NCI-H460 (cell line): ENCODE measurements at places on chromosomes 11 and 22. TPM values are rescaled to one million over a fixed set of nuclear protein-coding genes. Genes with fewer than 3 reads are reported as not detected.

DNA sequence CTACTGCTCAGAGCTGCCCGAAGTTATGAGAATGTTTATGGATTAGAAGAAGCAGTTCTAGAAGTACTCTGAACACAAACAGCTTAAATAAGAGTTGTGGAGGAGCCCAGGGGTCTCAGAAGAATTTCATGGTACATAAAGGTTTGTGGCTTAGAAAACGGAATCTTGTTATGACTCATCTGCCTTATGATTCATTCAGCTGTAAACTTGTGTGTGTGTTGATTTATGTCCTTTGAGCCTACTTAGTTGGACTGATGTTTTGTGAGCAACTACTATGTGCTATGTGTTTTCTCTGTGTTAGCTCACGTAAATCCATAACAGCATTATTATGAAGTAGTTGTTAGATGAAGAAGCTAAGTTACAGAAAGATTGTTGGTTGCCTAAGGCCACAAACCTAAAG, 203.7 kb downstream of the PGR start:
- peak; percentile 1 for DNase-seq

DNA sequence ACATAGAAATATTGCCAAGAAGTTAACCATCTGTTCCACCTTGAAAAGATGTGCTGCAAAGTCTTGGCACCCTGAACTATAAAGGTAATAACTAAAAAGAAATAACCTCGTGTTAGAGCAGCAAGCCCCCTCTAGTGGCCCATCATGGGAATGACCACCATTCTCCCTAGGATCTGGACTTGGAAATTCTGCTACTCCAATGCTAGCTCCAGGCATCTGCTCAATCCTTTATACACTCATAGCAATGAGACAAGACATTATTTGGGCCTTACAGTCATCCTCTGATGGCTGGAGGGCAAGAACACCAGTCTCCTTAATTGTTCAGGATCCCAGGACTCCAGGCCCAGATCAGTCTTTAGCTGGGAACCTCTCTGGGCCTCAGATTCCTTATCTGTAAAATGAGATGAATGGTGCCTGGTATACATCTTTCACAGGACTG, 76.0 kb downstream of the CWC15 start:
- peak; percentile 36 for DNase-seq

GRCh38 chr11:86696004-86696403, 23.6 kb upstream of the ME3 start:
- peak; percentile 56 for DNase-seq

DNA sequence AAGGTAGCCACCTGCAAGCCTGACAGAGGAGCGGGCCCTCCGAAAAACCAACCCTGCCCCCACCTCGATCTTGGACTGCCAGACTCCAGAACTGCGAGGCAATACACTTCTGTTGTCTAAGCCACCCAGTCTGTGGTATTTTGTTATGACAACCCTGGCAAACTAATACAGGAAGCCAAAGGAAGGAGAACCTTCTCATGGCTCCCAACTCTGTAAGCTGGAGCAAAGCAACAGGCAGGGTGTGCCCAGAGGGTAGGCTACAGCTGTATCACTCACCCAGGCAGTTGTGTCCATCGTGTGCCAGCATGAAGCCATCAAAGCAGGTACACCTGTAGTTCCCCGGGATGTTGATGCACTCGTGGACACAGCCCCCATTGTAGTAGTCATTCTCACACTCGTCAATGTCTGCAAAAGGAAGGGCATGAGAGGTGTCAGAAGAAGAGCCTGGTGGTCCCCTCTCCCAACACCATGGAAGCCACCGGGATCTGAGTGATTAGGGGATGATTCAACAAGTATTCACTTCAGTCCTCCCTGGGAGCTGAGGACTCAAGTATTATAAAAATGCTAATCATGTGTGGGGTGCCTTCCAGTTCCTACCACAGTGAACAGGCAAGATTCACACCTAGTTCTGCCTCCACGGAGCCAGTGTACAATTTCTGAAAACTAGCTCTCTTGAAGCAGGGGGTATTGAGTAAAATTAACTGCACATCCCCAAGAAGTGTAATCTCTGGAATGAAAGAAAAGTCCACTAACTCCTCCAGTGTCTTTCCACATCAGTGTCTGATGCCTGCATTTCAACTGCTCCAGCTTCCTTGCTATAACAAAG, 23.3 kb downstream of the SCUBE1 start:
- DNase-seq: no peak

DNA sequence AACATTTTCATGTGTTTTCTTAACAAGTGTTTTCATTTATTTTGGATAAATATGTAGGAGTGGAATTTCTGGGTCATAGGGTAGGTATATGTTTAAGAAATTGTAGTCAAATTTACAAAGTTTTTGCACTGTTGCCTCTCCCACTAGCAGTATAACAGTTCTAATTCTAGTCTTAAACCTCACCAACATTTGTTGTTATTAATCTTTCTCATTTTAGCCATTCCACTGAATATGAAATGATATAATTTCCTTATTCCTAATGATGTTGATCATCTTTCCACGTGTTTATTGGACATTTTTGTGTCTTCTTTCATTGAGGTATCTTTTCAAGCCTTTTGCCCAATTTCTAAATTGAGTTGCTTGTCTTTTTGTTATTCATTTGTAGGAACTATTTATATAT, 62.0 kb downstream of the C11orf91 start:
- no peak for DNase-seq

MS4A15 gene
- not detected in 2 replicates for total RNA-seq
